ENCODE measurements at places on chromosomes 1 and 21.

DNA sequence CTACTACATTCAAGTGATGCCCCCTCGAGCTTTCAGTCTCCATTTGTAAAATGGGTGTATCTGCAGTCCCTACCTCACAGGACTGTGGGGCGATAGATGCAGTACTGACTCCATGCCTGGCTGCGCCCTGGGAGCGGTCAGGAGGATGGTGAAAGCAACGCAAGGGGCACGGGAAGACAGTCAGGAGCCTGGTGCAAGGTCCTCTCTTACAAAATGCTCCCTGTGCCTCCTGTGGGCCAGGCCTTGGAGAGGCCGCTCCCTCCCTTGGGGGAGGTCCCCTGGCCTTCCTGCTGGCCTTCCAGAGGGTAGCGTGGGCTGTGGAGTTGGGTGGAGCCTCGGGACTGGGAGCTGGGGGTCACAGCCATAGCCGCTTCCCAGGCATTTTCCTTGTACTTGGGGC lies 21.6 kb downstream of the FAM151A start:
- DNase-seq = no peak

DNA sequence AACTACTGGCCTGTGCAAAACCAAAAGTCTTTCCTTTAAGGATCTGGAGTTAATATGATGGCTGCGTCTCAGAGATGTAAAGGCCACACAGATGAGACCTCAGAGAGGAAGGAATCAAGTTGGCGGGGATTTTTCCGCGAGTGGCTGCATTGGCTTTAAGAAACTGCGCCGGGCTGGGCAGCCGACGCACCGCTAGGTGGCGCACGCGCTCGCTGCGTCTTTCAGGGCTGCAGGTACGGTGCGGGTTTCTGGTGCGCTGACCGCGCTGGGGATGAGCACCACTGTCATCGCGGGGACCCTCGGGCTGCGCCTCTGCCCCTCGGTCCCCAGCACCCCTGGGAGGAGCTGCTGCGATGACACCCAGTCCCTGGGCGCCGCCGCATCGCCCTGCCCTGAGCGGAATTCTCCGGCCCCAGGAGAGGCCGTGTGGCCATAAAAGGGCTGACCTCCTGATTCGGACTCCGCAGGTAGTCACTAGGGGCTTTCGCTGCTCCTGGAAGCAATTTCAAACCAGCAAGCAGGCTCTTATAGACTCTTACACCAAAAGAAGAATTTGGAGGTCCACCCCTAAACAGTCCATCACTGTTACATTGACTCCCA lies 241.0 kb downstream of the KCNJ6 start:
- DNase-seq = peak; percentile 55

DNA sequence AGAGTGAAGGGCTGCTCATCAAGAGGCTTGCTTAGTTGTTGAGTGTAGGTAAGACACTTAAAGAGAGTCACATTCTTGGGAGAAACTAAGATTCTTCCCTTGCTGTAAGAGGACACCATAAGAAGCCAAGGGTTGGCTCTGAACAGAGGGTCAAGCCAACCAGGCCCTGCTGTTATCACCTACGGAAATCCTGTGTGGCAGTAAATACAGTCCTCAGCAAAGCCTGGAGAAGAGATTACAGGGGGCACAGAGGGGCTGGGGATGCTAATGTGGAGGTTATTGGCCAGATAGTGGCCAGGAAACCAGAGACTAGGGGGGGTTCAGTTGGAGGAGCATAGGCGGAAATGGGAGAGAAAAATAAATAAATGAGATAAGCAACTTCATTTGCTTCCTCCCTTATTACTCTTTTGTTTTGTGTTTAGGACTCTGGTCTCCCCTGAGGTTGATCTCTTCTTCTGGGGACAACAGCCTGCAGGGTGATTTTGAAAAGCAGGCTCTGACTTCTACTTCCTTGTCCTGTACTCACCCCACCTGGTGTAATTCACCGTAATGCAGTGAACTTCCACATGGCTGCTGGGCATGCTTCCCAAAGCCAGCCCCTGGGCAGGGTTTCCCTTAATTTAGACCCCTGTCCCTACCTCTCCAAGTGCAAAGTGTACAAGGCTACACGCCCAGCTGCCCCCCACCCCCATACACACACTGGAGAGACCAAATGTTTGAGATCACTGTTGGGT lies 40.9 kb downstream of the MTARC1 start:
- no peak for DNase-seq

DNA sequence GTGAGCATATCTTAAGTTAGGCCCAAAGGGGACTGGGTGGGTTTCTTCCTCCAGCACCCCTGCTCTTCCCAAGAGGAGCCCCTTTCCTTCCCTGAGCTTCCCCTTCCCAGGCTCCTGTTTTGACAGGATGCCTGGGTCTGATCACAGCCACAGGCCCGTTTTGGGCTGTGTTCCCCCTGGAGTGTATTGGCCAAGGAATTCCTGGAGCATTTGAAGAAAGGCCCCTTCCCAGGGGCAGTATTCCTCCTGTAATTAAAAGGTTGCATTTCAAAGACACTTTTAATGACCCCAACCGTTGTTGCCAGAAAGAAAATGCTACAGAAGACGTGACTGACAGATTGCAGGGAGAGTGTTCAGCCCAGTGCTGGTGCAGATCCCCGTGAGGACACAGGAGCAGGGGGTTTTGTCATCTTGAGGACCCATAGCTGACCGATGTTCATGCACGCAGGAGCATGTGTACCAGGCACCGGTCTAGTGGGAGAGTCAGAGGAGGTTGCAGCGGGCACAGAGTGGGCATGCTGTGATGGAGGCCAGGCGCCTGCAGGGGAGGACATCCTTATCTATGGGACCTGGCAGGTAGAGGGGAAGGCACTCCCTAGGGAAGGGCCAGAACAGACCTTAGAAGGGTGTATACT lies 19.3 kb upstream of the LBR start:
- DNase-seq = no peak

DNA sequence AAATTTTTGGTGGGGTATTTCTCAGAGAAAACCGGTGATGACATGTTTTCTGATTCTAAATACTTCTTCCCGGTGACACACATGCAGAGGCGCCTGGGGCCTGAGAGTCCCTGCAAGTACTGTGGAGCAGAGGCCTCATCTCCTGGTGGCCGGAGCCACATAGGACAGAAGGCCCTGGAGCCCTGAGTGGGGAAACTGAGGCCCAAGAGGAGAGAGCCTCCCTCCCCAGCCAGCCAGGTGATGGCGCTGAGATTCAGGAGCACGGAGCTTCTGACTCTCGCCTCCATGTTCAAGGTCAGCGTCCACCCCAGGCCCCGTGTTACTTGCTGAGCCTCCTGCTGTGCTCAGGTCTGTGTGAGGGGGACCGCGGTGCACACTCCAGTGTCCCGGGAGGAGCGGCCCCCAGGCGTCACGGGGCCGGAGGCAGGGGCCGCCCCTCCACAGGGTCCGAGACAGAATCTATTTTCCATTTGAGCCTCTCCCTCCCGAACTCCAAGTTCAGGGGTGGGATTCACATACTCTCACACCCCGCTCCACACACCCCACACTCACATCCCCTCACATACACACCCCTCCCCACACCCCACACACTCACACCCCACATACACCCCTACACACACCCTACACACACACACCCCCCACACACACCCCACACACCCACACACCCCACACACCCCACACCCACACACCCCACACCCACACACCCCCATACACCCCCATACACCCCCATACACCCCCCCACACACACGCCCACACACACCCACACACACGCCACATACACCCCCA lies 43.8 kb downstream of the SLX9 start:
- no peak for DNase-seq

DNA sequence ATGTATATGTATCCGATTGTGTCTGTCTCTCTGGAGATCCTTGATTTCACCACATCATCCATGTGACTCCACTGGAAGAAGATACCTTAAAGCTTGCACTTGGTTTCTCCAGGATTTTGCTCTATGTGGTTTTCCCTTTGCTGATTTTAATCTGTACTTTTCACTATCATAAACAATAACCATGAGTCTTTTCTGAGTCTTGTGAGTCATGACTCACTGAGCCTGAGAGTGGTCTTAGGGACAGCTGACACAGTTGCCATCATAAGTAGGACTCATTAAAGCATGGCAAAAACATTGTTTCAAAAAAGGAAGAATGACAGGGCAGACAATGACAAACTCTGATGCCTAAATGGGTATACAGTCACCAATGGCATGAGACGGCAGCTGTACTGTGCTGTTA lies 226.2 kb downstream of the AKT3 start:
- DNase-seq = no peak

- no peak for DNase-seq
Measured at GRCh38 chr1:202616355-202616915, 93.8 kb downstream of the SYT2 start.

DNA sequence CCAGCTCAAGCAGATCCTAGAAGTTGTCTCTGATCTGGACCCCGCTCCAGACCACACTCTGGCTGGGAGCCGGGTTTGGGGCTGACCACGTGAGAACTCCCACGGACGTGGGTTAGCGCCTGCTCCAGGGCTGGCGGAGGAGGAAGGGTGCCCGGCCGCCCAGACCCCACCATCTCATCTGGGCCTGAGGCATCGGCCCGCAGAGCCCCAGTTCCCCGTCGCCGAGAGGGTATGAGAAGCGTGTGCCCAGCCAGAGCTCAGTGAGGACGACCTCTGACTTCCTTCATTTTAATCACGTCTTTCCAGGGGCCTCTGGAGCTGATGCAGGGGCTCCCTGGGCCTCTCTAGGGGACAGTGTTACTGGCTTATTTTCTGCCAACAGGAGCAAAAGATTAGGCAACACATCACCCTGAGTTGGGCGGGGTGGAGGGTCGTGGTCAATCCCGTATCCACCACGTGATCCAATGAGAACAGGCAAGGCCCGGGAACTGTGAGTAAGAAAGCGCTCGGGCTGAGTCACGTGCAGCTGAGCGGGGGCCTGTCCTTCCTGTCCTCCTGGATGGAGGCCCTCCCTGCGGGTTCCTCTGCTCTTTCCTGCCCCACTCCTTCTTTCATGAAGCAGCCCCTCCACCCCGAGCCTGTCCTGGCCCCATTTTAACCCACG lies 81.1 kb downstream of the SIK1 start:
- DNase-seq = peak; percentile 49

GRCh38 chr1:81254560-81254959 lies 546.2 kb upstream of the ADGRL2 start:
- no peak for DNase-seq

- peak; percentile 11 for DNase-seq
Measured at GRCh38 chr21:35328856-35329455, 279.9 kb upstream of the RUNX1 start.

GRCh38 chr1:43757343-43758053 lies 50.2 kb downstream of the ST3GAL3 start:
- no peak for DNase-seq

All from KBM-7 (cell line).